ENCODE measurements at places on chromosomes 2 and 18.

DNA sequence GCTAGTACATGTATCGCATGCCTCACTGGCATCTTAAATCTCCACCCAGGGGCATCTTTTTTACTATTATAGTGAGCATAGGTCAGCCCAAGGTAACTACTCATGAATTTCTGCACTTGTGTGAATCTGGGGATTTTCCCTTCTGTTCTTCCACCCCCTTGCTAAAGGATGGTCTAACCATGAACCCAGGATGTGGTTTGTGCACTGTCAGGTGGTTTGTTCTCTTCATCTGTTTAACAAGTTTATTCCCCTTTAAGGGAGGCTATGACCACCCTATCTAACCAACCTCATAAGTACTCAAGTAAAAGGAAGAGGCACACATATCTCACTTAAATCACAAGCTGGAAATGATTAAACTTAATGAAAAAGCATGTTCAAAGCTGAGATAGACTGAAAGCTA lies 243.0 kb downstream of the RPRM start:
- DNase-seq = no peak

DNA sequence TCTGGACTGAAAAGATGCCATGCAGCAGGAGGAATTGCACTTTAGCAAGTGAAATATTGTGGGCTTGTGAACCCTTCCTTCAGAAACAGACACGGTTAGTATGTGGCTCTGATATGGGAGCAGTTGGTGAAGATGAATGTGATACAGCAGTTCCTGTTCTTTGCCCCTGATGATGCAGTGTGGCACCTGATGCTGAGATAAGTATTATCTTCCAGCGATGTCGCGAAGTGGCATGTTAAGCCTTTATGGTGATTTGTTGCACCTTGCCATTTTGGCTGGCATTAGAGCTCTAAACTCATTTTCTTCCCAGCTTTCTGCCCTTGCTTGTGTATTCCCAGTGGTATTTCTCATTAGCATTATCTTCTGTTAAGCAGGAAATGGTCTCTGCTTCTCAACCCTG lies 441.6 kb upstream of the RAB12 start:
- DNase-seq = no peak

DNA sequence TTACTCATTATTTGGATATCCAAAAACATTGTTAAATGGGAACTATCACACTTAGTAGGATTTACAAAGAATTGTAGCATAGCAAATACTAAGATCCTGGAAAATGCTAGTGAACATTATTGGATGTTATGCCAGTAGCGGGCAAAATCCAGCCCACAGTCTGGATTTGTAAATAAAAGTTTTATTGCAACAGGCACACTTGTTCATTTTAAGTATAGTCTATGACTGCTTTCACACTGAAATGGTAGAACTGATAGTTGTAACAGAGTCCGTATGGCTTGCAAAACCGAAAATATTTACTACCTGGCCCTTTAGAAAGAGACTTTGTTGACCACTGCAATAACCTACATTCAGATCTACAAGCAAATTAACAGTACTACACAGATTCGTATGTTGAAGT lies 53.6 kb downstream of the ACVR1 start:
- no peak for DNase-seq

DNA sequence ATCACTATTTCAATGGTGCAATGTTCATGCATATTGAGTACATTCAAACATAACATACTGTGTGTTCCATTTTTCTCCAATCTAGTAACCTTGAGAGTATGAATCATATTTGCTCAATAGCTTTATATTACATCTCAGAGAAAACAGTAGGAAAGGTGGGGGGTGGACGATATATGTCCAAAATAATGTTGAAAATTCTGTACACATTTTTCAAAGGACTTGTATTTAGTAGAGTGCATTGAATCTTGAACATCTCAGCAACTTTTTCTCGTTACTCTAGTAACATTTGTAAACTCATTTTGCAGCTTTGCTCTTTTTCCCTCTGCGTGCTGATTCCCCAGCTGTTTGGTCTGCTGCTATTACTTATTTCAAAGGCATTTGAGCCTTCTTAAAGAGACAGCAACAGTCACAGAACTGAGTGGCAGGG lies 1487.0 kb downstream of the LRP1B start:
- no peak for DNase-seq

DNA sequence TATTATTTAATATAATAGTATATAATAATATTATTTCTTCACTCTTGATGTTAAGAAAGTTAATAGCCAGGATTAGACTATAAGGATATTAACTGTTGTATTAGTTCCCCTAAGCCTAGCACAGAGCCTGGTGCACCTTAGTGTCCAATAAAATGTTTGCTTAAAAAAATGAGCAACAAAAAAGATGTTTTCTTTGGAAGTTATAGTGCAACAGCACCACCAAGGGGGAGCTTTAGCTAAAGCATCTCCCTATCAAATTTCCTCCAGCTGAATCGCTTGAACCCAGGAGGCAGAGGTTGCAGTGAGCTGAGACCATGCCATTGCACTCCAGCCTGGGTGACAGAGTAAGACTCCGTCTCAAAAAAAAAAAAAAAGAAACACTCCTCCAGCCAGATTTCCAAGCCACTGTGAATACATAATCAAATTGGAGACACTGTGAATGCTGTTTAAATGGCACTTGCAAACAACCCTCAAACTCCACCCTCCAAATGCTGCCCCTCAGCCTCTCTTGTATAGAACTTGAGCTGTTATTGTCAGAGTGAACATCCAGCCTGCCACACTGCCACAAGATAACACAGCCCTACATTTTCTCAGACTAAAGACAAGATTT lies 221.9 kb downstream of the DYM start:
- peak; percentile 68 for DNase-seq

DNA sequence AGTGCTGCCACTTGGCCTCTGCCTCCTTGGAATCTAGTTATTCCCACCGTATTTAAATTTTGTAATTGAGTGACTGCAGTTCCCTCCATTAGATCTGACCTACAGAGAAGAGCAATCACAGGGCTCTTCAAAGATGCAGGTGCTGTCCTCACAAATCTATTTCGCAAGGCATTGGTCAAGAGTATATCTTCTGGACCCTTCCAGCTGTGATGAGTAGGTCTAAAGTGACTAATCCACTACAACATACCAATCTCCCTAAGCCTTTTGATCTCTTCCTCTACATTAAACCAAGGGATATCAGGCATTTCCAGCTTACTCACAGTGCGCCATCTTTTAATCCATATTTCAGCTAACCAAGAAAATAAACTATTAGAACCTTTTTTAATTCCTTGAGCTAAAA lies 65.1 kb upstream of the COL3A1 start:
- no peak for DNase-seq

- DNase-seq = no peak
Observed at GRCh38 chr2:129709001-129709955, 270.2 kb upstream of the RAB6C start.

- peak; percentile 23 for DNase-seq
Observed at GRCh38 chr2:43294973-43295603, 68.7 kb upstream of the ZFP36L2 start.

DNA sequence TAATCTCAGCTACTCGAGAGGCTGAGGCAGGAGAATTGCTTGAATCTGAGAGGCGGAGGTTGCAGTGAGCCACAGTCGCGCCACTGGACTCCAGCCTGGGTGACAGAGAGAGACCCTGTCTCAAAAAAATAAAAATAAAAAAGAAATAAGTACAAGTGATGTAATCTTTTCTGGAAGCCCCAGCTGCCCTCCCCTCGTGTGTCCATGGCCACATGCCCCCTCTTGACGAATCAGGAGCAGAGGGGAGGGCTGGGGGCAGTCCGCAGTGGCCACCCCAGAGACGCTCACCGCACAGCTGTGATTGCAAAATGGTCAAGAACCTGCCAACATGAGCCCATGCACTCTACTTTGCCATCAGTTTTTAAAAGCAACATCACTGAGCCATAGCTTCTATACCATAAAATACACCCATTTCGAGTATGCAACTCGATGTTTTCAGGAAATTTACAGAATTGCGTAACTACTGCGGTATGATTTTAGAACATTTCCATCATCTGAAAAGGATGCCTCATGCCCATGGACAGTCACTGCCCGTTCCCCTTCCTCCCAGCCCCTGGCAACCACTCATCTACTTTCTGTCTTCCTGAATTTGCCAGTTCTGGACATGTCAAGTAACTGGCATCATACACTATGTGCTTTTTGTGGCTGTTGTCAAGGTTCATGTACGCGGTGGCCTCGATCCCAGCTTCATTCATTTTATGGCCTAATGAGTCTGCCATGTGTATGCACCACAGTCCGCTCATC lies 88.1 kb downstream of the NDUFA10 start:
- DNase-seq = no peak

- DNase-seq = peak; percentile 82
Observed at GRCh38 chr2:65430603-65431420, 1.6 kb downstream of the SPRED2 start.

- DNase-seq = no peak
Observed at GRCh38 chr2:235570256-235570655, 76.4 kb downstream of the AGAP1 start.

DNA sequence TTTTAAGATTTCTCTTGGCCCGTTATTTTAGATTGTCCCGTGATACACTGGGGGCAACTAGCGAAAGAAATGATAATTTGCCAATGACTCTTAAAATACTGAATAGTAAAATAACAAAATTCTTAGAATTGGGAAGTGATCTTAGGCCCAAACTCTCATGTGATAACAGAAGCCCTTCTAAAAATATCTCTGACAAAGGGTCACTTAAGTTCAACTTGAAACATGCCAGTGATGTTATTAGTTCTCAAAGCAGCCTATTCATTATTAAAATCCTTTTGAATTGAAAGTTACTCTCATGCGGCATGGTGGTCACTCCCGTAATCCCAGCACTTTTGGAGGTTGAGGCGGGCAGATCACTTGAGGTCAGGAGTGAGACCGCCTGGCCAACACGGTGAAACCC lies 920.9 kb downstream of the NRXN1 start:
- peak; percentile 42 for DNase-seq

DNA sequence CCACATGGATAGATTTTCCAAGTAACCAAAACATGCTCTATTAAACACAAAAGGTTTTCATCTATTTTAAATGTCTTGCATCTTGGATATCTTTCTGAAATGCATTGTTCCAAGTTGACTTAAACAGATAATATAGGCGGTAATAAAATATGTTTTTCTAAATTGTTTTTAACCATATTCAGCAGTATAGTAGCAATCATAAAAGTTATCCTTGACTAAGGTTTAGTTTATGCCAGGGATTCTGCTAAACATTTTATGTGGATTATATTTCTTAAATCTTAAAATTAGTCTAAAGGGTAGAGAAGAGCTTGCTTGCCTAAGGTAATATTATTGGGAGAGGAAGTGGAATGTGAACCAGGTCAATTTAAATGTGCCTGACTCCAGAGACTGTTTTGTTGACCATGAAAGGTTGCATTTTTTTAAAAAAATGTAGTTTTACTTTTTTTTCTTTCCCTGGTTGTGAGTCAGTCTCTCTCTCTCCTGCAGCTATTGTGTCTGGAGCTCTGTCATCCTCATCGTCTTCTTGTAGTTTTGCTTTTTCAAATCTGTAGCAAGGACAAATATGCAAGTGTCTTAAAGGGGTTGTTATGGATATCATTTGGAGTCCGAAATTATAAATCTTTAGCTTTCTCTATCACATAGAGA lies 309.1 kb upstream of the COL3A1 start:
- DNase-seq = no peak

- DNase-seq = no peak
Observed at GRCh38 chr2:127416506-127417001, 1.7 kb upstream of the PROC start.

- no peak for DNase-seq
Observed at GRCh38 chr2:40329739-40330030, 122.2 kb downstream of the SLC8A1 start.

- no peak for DNase-seq
Observed at GRCh38 chr2:69977186-69977585, 15.8 kb upstream of the ASPRV1 start.

DNA sequence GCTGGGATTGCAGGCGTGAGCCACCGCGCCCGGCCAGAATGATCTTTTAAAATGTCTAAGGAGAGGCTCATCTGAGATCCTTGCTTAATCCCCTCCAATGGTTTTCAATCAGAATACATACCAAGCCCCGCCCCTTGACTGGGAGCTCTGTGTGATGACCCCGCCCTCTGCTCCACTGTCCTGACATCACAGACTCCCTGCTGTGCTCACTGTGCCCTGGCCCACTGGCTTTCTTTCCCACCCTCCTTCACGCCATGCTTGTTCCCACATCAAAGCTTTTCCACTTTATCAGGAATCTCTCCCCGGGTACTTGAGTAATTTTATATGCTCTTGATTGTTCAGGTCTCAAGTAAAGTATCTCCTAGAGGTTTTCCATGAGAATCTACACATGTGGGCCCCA lies 762.3 kb upstream of the ID2 start:
- no peak for DNase-seq

DNA sequence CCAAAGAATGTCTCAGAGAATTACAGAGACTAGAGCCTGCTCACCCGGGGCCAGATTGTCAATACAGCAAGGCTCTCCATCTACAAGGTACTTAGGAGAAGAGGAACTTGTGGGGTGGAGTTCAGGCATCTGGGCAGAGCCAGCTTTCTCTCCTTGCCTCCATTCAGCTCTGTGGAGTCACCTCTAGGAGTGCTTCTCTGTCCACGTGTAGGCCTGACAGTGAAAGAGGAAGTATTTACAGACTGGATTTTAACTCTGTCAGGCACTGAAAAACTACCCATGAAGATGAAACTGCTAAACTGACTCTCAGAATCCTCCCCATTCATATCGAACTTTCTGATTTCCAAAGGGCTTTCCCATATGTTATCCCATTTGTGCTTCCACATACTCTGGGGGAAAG lies 315.6 kb downstream of the SETBP1 start:
- DNase-seq = peak; percentile 71

DNA sequence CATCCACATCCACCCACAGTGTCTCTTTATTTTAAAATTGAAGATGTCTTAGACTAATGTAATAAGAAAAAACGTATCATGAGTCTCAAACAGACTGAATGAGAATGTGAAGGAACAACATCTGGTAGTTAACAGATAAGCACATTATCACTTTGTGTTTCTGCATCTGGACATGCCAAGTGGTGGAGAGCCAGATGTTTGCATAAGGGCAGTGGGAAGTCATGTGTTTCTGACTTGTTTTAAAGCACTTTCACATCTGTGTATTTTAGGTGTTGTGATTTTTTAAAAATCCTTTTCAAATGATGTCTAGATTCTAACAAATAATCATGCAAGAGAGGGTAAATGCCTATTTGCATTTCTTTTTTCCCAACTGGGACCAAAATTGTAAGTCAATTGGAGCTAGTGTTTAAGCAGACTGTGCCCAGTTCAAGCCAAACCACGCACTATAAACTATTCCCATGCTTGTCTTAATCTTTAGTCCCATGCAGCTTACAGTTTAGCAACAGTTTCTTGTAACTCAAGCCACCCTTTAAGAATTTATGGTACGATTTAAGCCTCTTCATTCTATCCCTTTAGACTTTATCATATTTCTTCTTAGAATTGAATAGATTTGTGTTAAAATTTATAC lies 272.7 kb upstream of the DOK6 start:
- DNase-seq = peak; percentile 82

DNA sequence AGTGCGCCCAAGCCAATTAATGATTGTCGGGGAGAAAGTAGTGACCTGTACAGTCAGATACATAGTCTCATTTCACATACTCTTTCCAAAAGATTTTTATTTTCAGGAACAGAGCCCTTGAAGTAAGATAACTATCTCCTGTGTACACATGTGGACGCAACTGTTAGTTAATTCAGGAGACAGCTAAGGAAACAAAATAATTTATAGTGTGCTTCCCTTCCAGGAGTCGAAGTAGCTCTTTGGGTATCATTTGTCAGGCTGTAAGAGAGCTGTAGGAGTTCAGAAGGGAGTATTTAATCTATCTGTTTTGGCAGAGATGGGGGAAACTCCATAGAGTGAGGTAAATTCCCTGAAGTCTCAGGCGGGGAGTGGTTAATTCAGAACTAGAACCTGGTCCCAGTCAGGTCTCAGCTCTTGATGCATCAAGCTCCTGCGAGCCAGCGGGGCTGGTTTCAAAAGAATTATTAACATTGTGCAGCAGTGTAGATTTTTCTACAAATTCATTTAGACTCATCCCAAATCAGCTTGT lies 63.0 kb downstream of the MAPK4 start:
- DNase-seq = no peak
